ENCODE measurements at places on chromosomes 6 and 20.

GRCh38 chr20:57162362-57162652, 104.1 kb downstream of the BMP7 start:
- no peak for DNase-seq

DNA sequence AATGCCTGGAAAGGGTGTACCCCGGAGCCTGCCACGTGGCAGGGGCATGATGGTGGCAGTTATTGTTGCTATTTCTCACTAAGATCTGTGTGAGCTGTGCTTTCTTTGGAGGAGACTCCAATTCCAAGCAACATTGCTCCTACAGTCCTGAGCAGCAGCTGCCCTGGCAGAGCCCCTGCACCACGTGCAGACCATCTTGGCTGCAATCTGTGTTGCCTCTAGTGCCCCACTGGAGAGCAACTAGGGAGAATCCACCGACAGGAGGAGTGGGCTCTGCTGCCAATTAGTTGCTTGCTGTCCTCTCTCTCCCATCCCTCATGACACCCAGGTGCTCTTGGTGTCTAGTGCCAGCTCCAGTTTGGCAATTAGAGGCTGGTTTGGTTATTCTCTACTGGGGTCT, 116.0 kb downstream of the PXDC1 start:
- DNase-seq = no peak

GRCh38 chr20:57436223-57436545, 45.0 kb downstream of the RBM38 start:
- no peak for DNase-seq

- no peak for DNase-seq
Measured at GRCh38 chr6:140463312-140463710, 1088.9 kb upstream of the CITED2 start.

DNA sequence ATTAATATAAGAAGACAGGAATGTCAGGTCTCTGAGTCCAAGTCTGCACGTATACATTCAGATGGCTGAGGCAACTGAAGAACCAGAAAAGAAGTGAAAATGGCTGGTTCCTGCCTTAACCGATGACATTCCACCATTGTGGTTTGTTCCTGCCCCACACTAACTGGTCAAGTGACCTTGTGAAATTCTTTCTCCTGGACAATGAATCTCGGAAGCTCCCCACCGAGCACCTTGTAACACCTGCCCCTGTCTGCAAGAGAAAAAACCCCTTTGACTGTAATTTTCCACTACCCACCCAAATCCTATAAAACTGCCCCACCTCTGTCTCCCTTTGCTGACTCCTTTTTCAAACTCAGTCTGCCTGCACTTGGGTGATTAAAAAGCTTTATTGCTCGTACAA, 140.4 kb downstream of the SYNE1 start:
- DNase-seq = no peak
